ENCODE measurements at places on chromosomes 6 and 20. TPM values are rescaled to one million over a fixed set of nuclear protein-coding genes. Genes with fewer than 3 reads are reported as not detected.

Gene RIPPLY2
- total RNA-seq = not detected

Gene CTAGE9
- total RNA-seq = not detected

Gene VSX1
- 0.12 TPM for total RNA-seq

Gene WFDC5
- total RNA-seq = not detected

Gene SLC22A16
- total RNA-seq = not detected

Gene KIF6
- total RNA-seq = 0.46 TPM

Gene PRKN
- total RNA-seq = 2.8 TPM

Gene SNPH
- 7.1 TPM for total RNA-seq

DNA sequence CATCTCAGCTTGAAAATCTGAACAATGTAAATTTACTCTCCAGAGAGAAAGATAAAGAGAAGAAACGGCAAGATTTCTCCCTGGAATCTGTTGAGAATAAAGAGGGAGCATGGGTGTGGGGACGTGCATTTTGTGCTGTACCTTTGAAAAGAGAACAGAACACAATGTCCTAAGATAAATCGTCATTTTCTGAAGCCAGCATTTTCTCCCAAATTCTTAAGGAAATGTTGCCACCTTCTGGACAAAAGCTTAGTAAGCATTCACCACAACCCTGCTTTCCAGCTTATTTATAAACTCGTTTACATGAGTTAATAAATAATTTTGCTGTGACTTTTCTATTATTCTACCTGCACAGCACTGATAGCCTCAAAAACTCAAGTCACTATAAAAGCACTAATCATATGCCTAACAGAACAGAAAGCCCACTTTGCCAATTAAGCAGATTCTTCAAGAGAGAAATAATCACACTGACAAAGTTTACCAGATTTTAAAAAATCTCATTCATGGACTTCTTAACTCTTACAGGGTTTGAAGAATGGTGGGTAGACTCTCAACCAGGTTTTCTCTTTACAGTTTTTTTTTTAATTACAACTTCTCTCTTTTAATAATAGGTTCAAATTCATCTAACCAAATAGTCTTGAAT, 155.8 kb downstream of the MBOAT1 start:
- DNase-seq = no peak

DNA sequence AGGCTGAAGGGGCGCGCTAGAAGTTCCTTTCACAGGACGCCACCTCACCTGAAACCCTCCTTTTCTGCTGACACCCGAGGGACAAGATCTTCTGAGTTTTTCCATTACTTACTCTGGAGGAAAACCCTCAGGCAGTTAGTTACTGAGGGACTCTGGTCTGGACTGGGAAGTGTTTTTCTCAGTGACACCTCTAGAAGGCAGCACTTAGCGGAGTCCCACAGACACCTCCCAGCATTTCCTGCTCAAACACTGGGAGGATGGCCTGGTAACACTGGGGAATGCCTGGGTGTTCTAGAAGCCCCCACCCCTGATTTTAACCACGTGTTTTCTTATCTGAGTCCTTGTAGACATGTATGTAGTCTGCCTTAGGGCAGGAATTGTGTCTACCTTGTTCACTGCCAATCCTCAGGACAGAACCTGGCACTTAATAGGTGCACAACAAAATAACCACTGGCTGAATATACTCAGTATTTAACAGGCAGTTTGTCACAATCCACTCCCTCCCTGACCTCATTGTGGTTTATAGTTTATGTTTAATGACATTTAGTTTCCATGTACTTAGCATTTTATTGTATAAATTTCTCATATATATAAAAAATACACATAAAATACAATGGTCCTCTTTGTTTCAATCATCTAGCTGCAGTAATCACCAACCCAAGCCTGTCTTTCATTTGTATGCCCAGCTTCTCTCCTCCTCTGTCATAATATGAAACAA, 4.8 kb downstream of the GSTA3 start:
- no peak for DNase-seq

- no peak for DNase-seq
These were observed 103.9 kb downstream of the CTNNBL1 start for GRCh38 chr20:37797669-37798175.

- no peak for DNase-seq
These were observed 12.9 kb downstream of the PHACTR1 start for GRCh38 chr6:12729467-12729866.

- no peak for DNase-seq
These were observed 11.8 kb downstream of the ETV7 start for GRCh38 chr6:36375644-36376155.

DNA sequence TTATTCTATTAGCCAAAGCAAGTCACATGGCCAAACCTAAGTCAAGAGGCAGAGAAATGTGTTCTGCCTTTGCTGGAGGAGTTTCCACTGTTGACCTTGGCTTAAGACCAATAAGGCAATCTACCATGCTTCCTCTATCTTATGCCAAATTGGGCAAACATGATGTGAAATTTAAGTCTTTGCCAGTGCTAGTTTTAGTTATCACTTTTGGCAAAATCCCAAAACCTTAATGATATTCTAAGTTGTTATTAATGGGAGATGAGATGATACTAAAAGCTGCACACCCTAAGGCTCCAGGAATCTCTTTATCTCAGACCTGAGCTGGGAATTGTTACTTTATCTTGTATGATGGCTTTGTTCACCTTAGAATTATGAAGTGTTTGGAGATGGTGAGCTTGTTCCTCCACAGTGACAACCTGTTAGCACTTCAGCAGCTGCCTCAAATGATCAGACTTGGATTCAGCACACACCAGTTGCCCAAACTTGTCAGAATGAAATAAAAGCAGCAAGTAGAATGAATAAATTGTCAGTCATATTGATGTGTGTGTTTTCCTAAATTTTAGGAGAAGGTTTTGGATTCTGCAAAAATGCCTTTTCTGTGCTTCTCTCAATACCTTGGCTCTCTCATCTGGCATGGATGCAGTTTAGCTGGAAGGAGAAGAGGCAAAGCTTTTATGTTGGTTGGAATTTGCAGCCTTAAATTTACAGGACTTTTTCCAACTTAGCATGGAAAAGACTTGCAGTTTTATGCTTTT, 49.3 kb downstream of the RIN2 start:
- no peak for DNase-seq

- no peak for DNase-seq
These were observed 151.3 kb downstream of the CDC5L start for GRCh38 chr6:44538807-44539201.

DNA sequence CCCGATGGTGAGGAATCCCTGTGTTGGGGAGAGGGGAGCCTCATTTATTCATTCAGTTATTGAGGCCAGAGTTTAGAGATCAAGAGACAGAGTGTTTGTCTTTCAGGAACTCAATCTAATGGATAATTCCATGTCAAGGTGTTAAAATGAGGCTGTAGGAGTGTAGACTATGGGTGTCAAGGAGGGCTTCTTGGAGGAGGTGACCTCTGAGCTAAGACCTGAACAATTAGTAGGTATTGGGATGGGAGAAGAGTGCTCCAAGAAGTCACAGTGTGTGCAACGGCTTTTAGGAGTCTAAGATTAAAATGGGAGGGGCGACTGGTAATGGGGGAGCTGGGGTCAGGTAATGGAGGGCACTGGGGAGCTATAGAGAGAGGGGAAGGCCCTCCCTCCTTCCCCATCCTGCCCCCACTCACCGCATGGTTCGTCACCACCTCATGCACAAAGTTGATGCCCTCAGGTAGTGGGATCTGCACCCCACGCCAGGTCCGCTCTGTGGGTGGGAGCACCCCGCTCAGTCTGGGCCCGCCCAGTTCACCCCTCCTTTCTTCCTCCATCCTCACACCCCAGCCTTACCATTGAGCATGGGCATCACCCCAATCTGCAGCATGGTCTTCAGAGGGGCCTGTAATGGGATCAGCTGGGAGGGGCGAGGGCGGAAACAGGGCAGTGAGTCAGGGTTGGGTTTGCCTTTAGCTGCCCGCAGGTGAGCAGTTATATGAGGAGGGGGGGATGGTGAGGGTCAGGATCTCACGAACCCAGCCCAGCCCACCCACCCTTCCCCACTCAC, 8.1 kb downstream of the CTSA start:
- DNase-seq = no peak

DNA sequence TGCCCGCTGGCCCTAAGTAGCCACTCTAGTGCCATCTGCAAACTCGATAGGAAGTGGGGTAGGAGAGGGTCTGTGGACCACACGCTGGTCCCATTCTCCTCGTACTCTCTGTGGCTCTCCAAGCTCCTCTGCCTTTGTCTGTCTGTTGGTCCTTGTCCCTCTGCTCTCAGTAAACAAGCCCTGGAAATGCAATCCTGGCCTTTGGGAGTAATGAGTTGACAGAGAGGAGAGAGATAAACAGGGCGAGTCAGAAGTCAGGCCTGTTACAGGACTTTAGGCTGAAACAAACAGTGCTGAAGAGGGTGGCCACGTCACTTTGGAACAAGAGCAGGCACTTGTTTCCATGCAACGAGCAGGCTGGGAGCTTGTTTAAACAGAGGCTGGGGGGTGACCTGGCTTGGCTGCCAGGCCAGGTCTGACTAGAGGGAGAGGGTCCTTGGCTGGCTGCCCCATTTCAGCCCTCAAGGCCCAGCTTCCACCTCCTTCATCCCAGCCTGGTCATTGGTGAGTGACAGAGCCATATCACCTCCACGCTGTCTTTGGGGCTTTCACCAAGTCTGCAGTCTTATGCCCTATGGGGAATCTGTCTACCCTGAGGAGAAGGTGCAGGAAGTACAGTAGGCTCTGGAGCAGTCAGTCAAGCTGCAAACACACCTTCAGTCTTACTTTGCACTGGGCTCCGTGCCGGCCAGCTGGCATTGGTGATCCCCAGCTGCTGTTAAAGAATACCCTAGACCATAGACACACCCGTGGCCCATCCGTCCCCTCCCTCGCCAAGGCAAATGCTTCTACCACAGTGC, 22.6 kb downstream of the FOXP4 start:
- DNase-seq = no peak

GRCh38 chr6:55130806-55131324, 43.5 kb upstream of the HCRTR2 start:
- DNase-seq = no peak

DNA sequence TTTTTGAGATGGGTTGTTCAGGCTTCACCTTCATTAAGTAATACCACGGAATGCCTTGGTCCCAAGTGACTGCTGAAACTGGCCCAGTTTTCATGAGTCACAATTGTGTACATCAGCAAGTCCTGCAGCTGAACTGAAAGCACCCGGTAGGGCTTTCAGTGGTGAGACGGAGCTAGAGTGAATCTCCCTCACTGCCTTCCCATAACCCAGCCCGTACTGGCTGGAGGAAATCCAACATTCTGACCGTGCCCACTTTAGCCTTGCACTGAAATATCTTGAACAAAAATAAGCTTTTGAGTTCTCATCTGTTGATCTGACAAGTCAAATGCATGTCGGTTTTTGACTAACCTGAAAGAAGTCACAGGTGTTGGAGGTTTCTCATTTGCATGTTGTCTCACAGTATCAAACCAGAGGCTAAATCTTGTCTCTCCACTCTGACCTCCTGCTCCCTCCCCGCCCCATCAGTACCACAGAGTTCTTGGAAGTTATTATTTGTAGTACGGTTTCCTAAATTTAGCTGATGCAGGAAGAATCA, 35.9 kb downstream of the DUSP22 start:
- DNase-seq = peak; percentile 50

GRCh38 chr20:59750209-59750840, 146.0 kb downstream of the PHACTR3 start:
- no peak for DNase-seq

- DNase-seq = no peak
These were observed 108.4 kb upstream of the SIM1 start for GRCh38 chr6:100573166-100573565.

DNA sequence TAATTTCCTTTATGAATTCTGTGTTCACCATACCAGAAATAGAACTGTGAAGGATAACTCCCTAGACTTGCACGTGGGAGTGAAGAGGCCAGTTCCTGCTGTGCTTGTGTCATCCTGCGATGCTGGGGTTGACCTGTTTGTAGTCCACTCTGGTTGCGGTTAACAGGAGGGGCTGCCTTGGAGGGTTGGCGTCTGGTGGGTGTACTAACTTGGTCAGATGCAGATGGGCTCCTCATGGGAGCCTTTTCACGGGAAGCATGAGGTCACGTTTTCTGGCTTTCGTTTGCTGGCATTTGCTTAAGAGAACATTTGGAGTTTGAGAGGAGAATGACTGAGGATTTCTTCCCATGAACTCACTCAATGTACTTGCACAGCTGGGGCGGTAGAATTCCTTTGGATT, 41.2 kb downstream of the IGF2R start:
- DNase-seq = no peak

GRCh38 chr6:45843848-45844521, 171.7 kb downstream of the CLIC5 start:
- DNase-seq = no peak

DNA sequence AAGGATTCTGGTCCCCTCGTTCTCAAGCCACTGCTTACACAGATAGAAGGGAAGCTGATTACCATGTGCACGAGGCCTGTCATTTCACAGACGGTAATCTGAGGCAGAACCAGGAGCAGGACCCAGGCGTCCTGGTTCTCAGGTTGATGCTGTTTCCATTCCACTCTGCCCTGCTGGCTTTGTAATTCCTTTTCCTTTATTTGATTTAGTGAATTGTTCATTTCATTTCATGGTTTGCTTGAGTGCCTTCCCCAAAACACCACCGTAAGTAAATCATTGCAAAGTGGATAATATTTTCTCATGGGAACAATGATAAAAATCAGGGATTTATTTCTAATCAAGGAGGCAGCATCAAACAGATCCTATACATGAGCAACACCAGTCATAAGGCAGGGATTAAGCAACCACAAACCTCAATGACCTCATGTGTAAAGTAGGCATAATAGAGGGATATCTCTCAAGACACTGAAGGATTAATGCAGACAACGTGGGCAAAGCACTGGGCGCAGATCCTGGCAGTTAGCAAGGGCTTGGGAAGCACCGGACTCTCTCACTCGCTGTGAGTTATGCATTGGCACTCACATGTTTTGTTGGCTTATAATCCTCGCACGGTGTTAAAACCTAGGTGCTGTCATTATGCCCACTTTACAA, 229.5 kb upstream of the FOXQ1 start:
- no peak for DNase-seq

- no peak for DNase-seq
These were observed 35.6 kb downstream of the CNKSR3 start for GRCh38 chr6:154474648-154475428.

DNA sequence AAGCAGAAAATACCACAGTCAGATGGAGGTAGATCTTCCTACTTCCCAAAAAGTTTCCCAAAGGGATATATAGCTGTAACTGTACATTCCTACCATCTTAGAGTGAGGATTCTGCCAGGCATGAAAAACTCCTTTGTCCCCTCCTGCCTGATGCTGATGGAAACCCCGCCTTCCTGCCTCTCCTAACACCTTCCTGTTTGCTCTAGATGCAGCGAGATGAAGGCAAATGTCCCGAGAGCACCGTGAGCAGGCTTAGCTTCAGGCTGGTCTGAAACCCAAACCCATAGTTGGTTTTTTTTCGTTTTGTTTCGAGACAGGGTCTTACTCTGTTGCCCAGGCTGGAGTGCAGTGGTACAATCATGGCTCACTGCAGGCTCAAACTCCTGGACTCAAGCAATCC, 55.6 kb downstream of the MYB start:
- DNase-seq = no peak

DNA sequence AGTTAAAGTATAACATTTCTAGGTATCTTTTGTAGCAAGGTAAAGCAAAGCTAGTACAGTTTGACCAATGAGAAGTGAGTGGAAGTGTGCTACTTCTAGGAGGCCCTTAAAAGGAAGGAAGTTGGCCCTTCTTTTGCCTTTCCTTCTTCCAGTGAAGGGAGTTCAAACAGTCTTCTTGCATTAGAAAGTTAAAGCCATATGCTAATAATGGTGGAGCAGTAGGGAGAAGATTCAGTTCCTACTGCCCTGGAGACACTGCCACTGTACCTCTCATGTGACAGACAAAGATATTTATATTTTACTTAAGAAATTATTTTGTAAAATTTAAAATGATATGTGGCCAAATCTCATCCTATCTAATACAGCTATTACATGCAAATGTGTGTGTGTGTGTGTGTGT, 26.0 kb upstream of the RCAN2 start:
- no peak for DNase-seq
